ENCODE measurements at places on chromosomes 5 and 9.
A peak's percentile ranks its signal among the peaks of the same experiment; 100 is the strongest.

DNA sequence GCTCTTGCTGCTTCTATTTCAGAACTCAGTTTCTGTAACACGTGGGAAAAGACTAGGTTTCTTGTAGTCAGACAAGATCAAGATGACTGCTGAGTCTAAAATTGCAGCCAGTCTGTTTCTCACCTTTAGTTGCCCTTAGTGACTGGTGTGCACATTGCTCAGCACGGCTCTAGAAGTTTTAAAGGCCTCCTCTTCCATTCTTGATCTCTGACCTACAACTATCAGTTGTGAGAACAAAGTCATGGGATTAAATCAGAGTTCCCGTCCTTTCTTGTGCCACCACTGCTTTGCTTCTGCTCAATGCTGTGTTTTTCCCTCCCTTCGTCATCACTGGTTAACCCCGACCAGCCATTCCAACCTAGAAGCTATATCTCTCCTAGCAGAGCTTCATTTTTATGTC, 52.8 kb downstream of the GDA start:
- no peak for DNase-seq

- DNase-seq, result no peak
These were observed 6.4 kb downstream of the FPGS start for GRCh38 chr9:127809002-127809539.

DNA sequence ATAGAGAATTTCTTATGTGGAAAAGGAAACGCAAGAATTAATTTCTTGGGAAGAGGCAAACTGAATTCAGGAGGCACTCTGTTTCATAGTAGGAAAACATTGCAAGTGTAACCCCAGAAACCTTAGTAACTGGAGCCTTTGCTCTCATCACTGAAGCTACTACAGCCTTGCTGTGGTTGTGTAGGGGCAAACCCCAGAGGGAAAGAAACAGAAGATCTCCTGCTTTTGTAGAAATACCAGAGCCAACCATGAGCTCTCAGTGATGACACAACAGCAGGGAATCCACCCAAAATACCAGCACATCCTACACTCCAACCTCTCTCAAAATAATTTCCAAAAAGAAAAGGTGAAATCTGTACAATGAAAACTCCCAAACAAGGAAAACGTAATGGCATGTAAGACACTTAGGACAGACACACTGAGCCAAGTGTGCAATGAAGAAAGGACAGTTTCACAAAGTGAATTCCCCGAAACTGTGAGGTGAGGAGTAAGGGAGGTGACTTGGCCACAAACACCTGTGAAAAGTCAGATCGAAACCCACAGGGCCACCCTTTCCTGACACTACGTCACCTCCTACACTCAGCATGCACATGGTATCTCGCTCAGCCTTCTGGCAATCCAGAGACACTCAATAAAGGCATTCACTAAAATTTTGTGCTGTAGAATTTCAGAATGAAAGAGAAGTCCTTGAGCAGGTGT, 8.5 kb upstream of the ACSL6 start:
- peak; percentile 50 for DNase-seq

- DNase-seq, result no peak
These were observed 67.5 kb upstream of the RAPGEF1 start for GRCh38 chr9:131807144-131807983.

DNA sequence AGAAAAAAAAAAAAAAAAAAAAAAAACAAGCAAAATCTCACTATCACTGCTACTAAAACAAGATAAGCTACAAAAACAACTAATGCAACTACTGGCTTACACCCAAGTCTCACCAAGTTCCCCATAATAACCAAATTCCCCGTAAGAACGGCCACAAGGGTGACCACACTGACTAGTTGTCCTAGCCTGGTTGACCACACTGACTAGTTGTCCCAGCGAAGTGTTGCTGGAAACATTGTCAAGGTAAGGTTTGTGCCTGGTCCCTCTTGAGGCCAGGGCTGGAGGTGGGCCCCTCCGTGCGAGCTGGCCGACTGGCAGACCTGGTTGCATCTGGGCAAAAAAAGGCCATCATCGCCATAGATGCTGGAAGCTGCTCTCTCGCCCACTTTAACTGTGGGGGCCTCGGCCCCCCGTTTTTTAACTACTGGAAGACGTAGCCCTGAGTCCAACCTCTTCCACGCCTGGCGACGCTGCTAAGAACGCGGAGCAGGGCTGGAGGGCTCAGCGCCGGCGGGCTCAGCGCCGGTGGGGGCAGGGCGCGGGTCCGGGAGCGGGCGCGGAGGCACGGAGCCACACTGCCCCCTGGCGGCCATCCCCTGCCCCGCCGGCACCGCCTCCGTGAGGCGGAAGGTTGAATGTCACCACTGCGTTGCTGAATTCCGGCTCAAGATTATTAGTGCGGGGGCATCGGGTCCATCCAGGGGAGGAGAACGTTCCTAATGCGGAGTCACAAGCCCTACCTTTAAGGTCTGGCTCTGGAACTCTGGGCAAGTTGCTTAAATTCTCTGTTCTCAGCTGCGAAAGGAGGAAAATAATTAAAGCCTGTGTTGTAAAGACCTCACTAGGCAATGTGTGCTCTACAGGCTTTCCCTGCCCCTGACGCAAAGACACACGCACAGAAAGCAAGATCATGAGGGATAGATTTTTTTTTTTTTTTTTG, 84.0 kb downstream of the HSD17B3 start:
- DNase-seq, result peak; percentile 77

GRCh38 chr5:33470544-33470943, 29.8 kb downstream of the TARS1 start:
- DNase-seq, result no peak

DNA sequence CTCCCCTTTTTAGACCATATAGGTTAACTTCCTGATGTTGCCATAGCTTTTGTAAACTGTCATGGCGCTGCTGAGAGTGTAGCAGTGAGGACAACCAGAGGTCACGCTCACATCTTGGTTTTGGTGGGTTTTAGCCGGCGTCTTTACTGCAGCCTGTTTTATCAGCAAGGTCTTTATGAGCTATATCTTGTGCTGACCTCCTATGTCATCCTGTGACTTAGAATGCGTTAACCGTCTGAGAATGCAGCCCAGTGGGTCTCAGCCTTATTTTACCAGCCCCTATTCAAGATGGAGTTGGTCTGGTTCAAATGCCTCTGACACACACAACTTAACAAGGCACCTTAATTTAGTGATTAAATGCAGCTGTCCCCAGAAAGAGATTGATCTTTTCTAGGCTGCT, 23.9 kb upstream of the KDM4C start:
- no peak for DNase-seq

- DNase-seq, result no peak
These were observed 82.4 kb downstream of the ARHGAP26 start for GRCh38 chr5:142852416-142853198.

- no peak for DNase-seq
These were observed 49.9 kb downstream of the LRRTM2 start for GRCh38 chr5:138824924-138825863.

DNA sequence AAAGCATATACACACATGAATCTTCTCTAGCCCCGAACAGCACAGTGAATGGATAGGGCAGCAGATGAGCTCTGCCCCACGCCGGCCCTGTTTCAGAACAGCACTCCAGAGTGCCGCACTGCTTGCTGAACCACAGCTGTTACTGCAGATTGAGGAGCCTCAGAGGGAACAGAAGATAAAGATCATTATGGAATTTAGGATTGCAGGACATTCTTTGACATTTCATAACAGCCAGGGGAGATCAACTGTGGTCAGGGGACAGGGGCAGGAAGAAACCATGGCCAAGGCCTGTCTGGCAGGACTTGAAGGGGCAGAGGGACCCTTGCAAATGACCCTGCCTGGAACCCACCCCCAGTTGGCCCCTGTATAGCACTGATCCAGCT, 20.6 kb downstream of the IRF1 start:
- no peak for DNase-seq

DNA sequence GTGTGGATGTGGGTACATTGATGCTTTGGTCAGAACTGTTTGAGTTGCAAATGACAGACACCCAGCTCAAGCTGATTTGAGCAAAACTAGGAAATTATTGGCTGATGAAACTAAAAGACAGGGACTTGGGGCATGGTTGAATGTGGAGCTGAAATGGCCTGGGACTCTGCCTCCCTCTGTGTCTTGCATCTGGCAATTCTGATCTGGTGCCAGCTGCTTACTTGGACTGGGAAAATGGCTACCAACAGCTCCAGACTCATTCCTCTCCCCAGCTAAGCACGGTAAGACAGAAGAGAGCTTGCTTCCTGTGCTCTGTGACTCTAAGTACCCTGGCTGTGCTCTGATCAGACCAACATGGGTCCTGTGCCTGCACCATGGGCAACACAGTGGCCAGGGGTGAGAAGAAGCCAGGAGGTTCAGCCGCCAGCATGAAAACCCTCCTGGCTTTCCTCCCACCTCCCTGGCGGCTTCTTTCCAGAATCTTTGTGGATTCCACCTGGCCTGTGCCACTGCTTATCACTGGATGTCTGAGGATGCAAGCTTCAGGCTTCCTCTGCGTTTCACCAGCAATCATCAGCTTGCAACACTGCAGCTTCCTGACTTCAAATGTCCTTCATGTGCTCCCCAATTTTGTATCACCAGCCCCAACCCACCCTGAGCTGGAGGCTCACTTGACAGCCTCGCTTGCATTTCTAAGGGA, 44.1 kb downstream of the C5orf15 start:
- DNase-seq, result no peak

DNA sequence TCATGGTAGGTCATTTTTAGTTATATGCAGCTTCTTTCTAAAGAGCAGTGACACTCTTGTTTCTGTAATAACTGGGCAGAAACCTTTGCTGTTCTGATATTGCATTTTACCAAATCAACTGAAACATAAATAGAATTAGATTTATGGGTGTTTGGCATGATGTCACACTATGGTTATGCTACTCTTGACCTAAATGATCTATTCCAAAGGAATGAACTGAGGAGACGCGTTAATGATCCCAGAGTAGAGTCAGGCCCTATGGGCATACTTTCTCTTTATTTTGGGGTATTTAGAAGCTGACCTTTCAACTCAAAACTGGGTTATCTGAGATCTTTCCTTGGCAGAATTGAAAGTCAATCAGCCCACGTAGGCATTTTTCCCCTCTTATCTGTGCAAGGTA, 146.8 kb upstream of the ADAMTSL1 start:
- DNase-seq, result no peak

DNA sequence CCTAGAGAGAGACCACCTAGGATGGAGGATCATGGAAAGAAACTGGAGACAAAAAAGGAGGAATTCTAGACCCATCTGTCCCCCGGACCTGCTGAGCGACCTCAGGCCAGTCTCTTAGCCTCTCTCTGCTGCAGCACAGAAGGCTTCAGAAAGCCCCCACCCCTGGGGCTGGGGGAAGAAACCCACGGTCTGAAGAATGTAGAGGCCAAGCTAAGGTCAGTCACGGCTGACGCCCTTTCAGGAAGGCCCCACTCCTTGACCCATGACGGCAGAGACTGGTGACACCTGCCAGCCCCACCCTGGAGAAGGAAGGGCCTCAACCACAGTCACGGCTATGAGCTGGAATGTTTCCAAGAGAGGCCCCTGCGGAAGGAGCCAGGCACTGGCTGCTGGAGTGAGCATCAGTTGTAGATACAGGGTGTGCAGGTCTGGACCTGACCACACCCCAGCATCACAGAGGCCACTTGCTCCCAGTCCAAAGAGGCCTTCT, 120.5 kb upstream of the BOD1 start:
- no peak for DNase-seq

GRCh38 chr5:93070938-93071337, 510.1 kb downstream of the NR2F1-AS1 start:
- DNase-seq, result no peak

Data from stimulated activated CD4-positive, alpha-beta T cell treated with anti-CD3 and anti-CD28 coated beads, TNF-alpha, amount 100 ng/mL, for 48 hours (primary cell).